EH (cell line): ENCODE measurements at places on chromosomes 6 and 20.

DNA sequence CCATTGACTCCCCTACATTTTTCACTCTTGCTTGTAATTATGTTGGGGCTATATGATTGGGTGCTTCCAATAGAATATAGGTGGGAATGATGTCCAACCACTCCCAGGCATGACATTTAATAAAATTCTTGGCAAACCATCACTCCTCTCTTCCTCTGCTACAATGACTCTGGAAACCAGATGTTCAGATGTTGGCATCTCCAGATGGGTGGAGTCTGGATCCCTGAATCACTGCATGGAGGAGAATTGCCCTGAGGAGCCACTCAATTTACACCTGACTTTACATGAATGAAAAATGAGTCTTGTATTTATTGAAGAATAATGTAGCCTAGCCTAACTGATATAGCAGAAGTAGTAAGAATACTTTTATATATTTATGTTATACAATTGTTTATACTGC lies 306.7 kb upstream of the SUPT3H start:
- DNase-seq: no peak

GRCh38 chr6:125945378-125946141 lies 11.0 kb upstream of the HINT3 start:
- peak; percentile 71 for DNase-seq

DNA sequence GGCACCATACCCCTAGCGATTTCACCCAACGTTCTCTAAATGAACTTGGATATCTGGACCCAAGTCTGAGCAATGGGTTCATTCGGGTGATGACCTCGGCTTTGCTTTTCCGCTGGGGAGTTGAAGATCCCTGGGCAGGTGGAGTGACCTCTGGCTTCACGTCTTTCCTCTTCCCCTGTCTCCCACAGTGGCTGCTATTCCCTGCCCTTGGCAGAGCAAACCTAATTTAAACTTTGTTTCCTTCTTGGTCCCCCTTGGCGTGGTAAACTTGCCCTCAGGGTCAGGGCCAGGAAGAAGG lies 7.8 kb upstream of the TFAP2A start:
- no peak for DNase-seq

GRCh38 chr20:24657878-24658620 lies 188.6 kb downstream of the SYNDIG1 start:
- DNase-seq: no peak

DNA sequence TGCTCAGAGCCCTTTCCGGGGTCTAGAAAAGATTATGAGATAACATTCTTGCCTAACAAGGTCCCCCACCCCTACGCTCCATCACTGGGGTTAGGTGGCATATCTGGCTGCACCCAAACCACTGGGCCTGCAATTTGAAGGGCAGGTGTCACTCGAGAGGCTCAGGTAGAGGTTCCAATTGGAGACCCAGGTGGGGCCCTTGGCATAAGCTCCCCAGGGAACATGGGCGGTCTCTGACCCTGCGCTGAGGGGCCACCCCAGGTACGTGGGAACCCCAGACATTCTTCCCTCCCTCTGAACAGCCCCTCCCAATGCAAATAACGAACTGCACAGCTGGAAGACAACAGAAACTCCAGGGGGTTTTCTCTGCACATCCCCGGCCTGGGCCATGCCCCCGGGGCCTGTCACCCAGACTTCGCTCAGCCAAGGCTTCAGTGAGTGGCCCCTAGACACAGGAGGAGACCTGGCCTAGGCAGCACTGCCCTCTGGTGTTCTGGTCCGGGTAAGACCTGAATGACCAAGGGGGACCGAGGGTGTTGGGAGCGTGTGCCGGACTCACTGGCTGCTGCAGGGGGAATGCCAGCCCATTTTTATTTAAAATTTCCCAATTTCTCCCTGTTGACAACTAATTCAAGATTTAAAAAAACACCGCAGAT lies 47.5 kb downstream of the DSTN start:
- DNase-seq: peak; percentile 48

GRCh38 chr6:90820436-90820835 lies 233.6 kb upstream of the MAP3K7 start:
- DNase-seq: no peak

GRCh38 chr20:57747861-57748481 lies 38.2 kb upstream of the PMEPA1 start:
- DNase-seq: peak; percentile 11

DNA sequence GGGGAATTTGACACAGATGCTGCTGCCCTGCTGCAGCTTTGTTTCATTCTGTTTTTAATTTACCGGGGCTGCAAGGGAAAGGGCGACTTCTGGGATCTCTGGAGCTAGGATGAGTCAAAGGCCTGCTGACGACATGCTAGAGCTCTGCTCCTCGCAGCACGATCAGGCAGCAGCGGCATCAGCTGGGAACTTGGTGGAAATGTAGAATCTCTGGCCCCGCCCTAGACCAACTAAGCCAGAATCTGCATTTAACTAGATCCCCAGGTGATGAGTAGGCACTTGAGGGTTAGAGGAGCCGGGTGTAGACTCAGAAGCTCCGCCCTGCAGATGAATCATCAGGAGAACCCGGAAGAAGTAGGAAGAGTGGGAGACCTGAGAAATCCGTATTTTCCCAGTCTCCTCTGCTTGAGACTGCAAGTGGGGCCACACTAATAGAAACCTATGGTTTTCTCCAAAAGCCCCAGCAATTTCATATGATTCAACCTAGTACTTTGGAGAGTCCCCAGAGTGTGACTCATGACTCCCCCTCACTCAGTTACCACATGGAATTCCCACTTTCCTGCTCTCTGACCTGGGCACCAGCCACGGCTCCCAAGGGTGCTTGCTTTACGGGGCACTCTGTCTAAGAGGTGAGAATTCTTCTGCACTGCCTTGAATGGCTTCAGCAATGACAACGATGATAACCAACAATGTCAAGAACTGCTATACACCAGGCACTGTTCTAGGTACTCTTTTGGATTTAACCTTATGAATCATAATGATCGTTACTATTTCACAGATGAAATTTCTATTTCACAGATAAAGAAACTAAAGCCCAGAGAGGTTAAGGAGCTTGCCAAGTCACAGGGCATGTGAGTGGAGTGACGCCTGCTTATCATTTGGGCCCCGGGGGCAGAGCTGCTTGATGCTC lies 18.1 kb downstream of the TUBB2B start:
- DNase-seq: peak; percentile 99

DNA sequence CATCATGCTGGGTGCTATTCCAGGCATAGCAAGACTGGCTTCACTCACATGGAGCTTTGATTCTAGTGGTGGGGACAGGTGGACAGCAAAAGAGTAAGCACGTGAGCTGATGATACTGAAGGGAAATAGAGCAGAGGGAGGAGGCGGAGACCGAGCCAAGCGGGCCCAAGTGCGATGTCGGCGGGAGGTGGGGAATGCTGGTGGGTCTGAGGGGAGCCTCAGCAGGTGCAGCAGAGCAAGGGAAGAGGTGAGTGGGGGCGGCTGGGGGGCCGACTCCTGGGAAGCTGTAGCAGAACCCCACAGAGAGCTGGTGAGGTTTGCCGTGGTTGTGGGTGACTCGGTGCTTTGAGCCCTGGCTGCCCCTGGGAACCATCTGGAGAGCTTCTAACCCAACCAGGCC lies 10.2 kb downstream of the RTEL1 start:
- DNase-seq: no peak

GRCh38 chr20:52469128-52469527 lies 277.5 kb upstream of the ZFP64 start:
- no peak for DNase-seq

DNA sequence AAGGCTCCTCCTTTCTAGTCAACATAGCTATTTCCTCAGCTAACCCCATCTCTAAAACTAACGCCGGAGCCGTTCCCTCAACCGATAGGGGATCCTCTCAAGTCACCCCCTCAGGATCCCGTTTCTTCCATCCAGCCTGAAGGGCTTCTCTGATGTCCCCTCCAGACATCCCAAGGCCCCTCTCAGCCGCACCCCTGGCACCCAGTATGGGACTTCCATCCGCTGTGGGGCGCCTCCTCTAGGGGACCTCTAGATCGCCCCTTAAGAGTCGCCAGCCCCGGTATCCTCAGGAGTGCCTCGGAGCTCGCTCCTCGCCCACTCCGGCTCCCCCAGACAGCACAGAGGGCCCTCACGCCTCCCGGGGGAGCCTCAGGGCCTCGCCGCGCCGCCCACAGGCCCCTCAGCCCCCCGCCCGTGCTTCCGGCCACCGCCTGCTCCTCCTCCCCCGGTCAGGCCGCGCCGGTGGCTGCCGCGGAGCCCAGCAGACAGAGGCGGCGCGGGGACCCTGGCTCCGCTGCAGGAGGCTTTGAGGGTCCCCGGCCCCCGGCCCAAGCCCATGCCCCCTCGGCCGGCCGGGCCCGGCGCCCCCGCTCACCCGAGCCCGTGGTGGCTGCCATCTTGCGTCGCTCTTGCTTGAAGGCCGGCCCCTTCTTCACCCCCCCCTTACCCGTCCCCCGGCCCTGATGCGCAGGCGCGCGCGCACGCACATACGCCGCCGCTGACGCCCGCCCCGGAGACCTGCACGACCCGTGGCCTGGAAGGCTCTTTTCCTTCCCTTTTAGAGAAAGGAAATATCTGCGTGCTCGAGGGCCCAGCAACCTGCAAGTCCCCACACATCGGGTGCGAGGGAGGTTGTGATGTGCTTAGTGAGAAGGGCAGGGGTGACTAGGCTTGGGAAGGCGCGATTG lies at the start of gene UBE2V1:
UBE2V1 (minus strand) TSS at position 639 of the 908 bp plus-strand sequence; CDS start at position 617, 22 bp downstream.
- DNase-seq: peak; percentile 87

- DNase-seq: no peak
Observed at GRCh38 chr20:4567170-4567569, 154.5 kb upstream of the PRND start.

DNA sequence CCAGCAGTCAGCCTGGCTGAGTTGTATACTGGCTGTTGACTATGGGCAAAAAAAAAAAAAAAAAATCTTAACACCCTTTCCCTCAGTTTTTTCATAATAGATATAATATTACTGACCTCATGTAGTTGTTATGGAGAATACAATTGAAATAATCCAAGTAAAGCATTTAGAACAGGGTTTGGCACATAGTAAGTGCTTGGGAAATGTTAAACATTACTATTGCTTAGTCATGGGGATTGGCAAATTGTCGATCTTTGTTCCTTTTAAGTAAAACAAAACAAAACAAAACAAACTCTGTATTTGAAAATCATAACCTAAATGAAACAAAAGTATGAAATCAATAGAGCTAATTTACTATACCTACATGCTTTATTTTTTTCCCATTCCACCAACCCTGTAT lies 458.4 kb downstream of the GRIK2 start:
- peak; percentile 3 for DNase-seq

DNA sequence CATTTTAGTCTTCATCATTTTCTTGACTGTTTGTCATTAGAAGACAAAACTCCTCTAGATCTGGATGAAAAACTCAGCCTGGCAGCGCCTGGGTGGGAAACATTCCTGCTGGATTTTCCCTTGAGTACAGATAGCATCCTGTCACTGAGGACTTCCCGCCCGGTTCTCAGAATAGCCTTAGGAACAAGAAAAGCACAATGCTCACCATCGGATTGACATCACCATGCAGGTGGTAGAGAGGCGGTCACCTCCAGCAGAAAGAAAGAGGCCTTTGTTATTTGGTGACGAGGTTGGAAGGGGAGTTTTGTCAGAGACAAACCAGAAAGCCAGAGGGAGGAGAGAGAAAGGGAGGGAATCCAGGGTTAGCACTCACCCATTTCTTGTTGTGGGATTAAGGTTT lies 39.8 kb downstream of the KIF25 start:
- DNase-seq: no peak

GRCh38 chr6:71406865-71407860 lies 118.6 kb downstream of the OGFRL1 start:
- DNase-seq: no peak

DNA sequence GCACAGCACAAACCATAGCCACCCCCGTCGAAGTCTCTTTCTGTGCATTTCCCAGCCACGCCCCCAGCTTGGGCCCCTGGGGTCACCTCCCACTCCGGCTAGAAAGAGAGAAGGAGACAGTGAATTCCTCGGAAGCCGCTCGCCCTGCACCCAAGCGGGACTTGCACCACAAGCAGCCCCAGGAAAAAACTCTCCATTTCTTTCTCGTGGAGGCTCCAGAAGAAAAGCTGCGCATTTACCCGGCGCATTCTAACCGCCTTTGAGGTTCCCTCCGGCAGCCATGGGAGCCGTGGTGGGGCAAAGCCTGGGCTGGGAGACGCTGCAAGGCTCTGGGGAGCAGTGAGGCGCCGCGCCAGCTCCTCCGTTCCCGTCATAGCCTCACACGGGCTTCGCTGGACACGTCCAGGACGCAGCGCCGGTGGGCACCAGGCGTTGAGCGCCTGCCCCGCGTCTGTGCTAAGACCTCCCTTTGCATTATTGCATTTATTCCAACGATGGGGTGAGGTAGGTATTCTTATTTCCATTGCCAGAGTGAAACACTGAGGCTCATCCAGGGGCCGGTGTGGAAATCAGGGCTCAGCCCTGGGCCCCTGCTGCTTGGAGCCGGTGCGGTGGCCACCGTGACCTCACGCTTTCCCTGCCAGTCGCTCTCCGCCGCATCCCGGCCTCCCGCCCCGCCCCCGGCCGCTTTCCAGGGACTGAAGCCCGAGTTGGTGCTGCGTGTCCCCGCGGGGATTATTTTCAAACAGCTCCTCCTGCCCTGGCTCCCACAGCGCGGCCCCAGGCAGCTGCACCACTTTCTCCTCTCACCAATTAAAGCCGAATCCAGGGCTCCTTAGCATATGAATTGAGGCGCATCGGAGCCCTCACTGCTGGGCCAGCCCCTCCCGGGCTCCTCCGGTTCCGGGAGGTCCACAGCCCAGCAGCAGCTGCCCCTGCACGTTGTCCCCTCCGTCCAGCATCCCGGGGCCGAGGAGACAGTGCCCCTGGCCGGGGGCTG lies 148.3 kb upstream of the AFDN start:
- no peak for DNase-seq

DNA sequence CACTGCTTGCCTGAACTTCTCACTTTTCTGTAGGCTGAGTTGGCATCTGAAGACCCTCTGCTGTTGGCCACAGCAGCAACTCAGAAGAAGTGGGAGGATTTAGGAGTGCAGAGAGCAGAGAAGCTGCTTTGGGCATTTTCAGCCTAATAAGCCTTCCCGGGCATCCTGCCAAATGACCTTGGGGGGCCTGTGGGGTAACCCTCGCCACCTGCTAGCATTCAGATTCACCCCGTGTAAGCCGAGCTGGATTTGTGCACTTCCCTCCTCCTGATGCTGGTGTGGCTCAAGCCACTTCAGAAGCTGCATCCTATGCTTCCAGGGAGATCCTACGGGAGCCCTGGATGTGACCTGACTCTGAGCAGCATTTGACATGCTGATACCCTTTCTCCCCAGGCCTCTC lies 114.8 kb downstream of the LRFN2 start:
- DNase-seq: no peak

- DNase-seq: no peak
Observed at GRCh38 chr20:54431156-54431944, 44.0 kb upstream of the DOK5 start.

DNA sequence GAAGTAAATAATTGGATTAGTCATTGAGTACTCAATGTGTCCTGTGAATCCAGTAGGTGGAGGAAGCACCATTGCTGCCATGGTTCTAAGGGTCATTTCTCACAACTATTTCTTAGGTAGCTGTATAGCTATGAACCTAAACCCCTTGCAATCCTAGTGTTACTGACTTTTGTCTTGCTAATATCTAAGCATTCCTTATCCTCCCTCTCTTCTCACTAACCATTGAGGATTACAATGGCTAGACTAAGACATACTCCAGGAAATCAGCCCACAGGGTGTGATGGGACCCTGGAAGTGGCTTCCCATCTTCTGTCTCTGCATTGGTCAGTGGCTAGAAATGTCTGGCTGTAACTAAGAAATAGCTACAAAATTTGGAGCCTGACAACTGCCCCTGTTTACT lies 27.3 kb upstream of the FOXA2 start:
- no peak for DNase-seq

GRCh38 chr20:4949833-4950178 lies 51.5 kb downstream of the SLC23A2 start:
- peak; percentile 49 for DNase-seq

GRCh38 chr6:100112855-100113508 lies 119.0 kb upstream of the MCHR2 start:
- peak; percentile 46 for DNase-seq
